ENCODE measurements at places on chromosomes 16 and 17. TPM values are rescaled to one million over a fixed set of nuclear protein-coding genes. Genes with fewer than 3 reads are reported as not detected.

DNA sequence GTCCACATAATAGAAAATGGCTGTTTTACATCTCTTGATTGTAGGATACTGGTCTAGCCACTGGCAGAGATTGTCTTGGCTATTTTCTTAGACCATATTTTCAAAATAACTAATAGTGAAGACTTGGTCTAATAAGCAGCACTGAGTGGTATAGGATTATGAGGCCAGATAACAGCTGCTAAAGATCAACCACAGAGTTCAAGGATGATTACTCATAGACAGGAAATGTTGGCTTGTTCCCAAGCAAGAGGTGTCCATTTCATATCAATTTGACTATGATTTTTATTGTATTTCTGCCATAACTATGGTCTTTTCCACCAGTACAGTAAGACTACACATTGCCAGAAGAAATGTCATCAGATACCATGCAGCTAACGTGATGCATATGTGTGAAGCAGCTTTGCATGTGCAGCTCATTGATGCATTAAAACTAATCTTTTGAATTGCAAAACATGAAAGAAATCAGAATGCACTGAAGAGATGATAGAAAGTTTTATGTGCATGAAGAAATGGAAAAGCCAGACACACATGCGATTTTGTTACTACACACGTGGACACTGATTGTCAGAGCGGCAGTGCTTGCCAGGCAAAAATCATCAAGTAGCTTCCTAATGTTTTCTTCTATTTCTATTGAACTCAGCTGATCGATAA lies 693.3 kb downstream of the CDH11 start:
- no peak overlapping the region for H3K27ac ChIP-seq
- H3K4me3 ChIP-seq, result no peak overlapping the region
- no peaks in the 10 kb centered on the region for H3K4me1 ChIP-seq
- DNase-seq, result no peak

The ELMO3 gene
- 0.80 TPM for total RNA-seq

DNA sequence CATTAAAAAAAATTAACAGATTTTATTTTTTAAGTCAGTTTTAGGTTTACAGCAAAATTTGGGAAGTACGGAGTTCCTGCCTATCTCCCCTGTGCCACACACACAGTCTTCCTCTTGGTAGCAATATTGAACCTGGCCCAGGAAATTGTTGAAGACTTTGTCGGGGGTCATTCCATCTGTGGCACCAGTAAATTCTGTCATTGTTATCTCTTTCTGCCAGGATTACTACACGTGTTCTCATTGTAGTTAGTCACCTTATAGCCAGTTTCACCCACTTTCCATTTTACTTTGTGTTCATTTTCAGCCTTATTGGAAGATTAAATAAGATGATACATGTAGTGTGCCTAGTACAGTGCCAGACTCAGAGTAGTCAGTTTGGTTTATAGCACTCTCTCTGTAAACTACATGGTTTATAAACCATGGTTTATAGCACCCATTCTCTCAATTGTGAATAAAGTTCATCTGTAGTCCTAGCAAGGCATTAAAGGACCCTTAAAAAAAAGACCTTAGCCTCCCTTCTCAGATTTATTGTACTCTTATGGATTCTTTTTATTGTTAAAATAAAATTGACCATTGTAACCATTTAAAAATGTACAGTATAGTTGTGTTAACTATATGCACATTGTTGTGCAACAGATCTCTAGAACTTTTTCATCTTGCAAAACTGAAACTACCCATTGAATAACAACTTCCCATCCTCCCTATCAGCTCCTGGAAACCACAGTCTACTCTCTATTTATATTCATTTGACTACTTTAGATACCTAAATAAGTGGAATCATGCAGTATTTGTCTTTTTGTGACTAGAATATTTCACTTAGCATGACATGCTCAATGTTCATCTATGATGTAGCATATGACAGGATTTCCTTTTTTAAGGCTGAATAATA lies 36.1 kb downstream of the NLK start:
- peaks cover 37% of the 10 kb centered on the region for H3K4me1 ChIP-seq
- DNase-seq, result no peak
- H3K36me3 ChIP-seq, result no peaks in the 10 kb centered on the region
- no peaks in the 10 kb centered on the region for H3K27me3 ChIP-seq

GRCh38 chr16:88063211-88063773 lies 112.1 kb downstream of the BANP start:
- H3K4me3 ChIP-seq, result no peak overlapping the region
- peak overlapping the region; percentile 73 for H3K27ac ChIP-seq
- peak; percentile 44 for DNase-seq
- H3K4me1 ChIP-seq, result peaks cover 22% of the 10 kb centered on the region

GRCh38 chr17:12979826-12980500 lies 37.9 kb downstream of the ELAC2 start:
- H3K36me3 ChIP-seq, result no peaks in the 10 kb centered on the region
- no peak overlapping the region for H3K4me3 ChIP-seq
- peaks cover 6% of the 10 kb centered on the region for H3K4me1 ChIP-seq
- peaks cover 3% of the 10 kb centered on the region for H3K27me3 ChIP-seq
- H3K27ac ChIP-seq, result no peak overlapping the region

DNA sequence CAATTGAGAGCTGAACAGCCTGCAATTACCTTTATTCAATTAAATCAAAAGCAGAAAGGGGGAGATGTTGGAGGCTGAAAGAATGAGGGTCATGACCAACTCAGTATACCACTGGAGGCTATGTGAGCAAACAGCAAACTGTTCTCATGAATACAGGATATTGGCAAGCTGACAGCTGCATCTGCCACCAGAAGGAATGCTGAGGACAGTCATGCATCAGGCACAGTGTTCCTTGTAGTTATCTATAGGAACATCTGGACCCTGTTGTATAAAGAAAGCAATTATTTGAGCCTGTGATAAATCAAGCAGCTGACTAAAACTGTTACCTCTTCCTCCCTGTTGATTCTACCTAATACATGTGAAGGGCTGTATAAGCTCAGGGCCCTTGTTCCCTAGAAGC lies 2064.6 kb downstream of the TP53TG3F start:
- no peak for DNase-seq
- H3K27me3 ChIP-seq, result peaks cover 8% of the 10 kb centered on the region
- H3K4me3 ChIP-seq, result no peak overlapping the region
- no peaks in the 10 kb centered on the region for H3K36me3 ChIP-seq

GRCh38 chr17:45896803-45897693 lies 2.7 kb downstream of the MAPT start:
- H3K36me3 ChIP-seq, result no peaks in the 10 kb centered on the region
- peaks cover 49% of the 10 kb centered on the region for H3K27me3 ChIP-seq
- no peak overlapping the region for H3K27ac ChIP-seq
- no peak for DNase-seq

The SDK2 gene
- 2.2 TPM for total RNA-seq

- no peaks in the 10 kb centered on the region for H3K36me3 ChIP-seq
- no peak overlapping the region for H3K4me3 ChIP-seq
- H3K27ac ChIP-seq, result peak overlapping the region; percentile 82
- peaks cover 48% of the 10 kb centered on the region for H3K27me3 ChIP-seq
These were observed 56.1 kb downstream of the PLXDC1 start for GRCh38 chr17:39095309-39095686.

DNA sequence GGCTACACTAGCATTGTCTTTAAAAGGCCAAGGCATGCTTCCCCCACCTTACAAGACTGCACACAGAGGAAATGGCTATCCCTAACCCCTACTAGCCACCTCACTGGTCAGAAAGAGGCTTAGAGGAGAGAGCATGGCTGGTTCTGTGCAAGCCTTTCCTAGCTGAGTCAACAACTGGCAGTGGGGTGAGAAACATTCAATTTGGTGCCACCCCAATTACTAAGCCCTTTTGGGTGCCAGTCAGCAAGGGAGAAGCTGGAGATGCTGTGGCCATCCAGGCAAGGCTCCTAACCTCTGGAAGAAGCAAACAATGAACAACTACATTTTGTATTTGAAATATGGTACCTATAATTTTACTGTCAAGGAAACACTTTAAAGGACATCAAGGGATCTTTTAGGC lies 4.7 kb upstream of the KAT7 start:
- H3K27me3 ChIP-seq, result no peaks in the 10 kb centered on the region
- peaks cover 53% of the 10 kb centered on the region for H3K4me1 ChIP-seq
- no peak for DNase-seq

- no peaks in the 10 kb centered on the region for H3K4me1 ChIP-seq
- H3K36me3 ChIP-seq, result no peaks in the 10 kb centered on the region
- H3K27me3 ChIP-seq, result peaks cover 21% of the 10 kb centered on the region
These were observed 23.8 kb downstream of the SNX11 start for GRCh38 chr17:48131216-48131824.

DNA sequence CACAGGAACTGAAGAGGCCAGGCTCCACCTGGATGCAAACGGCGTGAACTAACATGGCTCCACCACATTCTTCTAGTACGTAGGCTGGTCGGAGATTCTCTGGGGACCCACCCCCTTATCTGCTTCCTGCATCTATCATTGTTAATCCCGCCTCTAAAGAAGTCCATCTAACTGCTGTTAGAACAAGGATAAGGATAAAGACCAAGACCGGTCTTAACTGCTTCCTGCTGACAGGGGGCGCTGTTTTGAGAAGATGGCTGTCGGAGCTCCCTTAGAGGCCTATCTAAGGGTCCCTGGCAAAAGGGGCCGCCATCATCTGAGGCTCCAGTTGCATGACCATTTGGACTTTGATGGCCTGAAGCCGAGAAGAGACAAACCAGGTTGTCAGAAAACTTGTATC lies 25.8 kb upstream of the TNFSF12 start:
- no peak for DNase-seq
- no peak overlapping the region for H3K27ac ChIP-seq
- no peaks in the 10 kb centered on the region for H3K4me1 ChIP-seq
- no peaks in the 10 kb centered on the region for H3K36me3 ChIP-seq

The NPTX1 gene
- not detected for total RNA-seq

GRCh38 chr17:42895185-42895555 lies 5.4 kb upstream of the G6PC1 start:
- DNase-seq, result peak; percentile 32
- peaks cover 55% of the 10 kb centered on the region for H3K4me1 ChIP-seq
- no peaks in the 10 kb centered on the region for H3K27me3 ChIP-seq
- H3K27ac ChIP-seq, result peak overlapping the region; percentile 3

The ABCC6 gene
- total RNA-seq, result 1.2 TPM

GRCh38 chr17:68344701-68345136 lies 53.4 kb downstream of the ARSG start:
- no peak overlapping the region for H3K27ac ChIP-seq
- no peaks in the 10 kb centered on the region for H3K4me1 ChIP-seq
- no peak for DNase-seq
- H3K27me3 ChIP-seq, result no peaks in the 10 kb centered on the region
- no peak overlapping the region for H3K4me3 ChIP-seq
- no peaks in the 10 kb centered on the region for H3K36me3 ChIP-seq

The ABI3 gene
- total RNA-seq, result 4.9 TPM

- no peak overlapping the region for H3K4me3 ChIP-seq
- no peak for DNase-seq
- peaks cover 50% of the 10 kb centered on the region for H3K27me3 ChIP-seq
- H3K36me3 ChIP-seq, result no peaks in the 10 kb centered on the region
These were observed 38.8 kb downstream of the SNX20 start for GRCh38 chr16:50642349-50642748.

The UTS2R gene
- total RNA-seq, result 1.4 TPM

The MT1A gene
- 1.2 TPM for total RNA-seq

DNA sequence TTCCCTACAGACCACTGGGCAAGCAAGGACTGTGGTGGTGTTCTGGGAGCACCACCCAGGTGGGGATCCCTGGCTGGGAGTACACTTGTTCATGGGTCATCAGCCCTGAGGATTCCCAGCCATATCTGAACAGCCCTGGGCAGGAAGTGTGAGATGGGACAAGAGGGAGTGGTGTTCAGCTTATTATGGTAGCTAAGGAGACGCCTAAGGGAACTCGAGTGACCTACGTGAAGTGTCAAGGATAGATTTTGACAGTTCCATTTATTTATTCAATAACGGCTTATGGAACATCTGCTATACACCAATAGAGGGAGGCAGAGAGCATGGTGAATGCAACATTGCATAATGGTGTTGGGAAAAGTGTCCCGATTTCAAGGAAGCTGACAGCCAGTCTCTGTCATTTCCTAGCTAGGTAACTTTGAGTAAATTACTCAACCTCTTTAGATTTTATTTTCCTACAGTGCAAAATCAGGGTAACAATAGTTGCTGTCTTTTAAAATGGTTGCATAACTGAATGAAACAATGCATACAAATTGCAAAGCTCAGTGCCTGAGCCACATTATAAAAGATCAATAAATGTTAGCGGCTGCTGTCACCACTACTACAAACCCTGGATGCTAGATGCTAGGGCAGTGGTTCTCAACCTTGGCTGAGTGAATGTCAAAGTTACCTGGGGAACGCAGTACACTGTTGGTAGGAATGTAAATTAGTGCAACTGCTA lies 534.1 kb downstream of the GRIN2A start:
- H3K36me3 ChIP-seq, result no peaks in the 10 kb centered on the region
- H3K4me1 ChIP-seq, result peaks cover 4% of the 10 kb centered on the region
- no peak overlapping the region for H3K4me3 ChIP-seq

DNA sequence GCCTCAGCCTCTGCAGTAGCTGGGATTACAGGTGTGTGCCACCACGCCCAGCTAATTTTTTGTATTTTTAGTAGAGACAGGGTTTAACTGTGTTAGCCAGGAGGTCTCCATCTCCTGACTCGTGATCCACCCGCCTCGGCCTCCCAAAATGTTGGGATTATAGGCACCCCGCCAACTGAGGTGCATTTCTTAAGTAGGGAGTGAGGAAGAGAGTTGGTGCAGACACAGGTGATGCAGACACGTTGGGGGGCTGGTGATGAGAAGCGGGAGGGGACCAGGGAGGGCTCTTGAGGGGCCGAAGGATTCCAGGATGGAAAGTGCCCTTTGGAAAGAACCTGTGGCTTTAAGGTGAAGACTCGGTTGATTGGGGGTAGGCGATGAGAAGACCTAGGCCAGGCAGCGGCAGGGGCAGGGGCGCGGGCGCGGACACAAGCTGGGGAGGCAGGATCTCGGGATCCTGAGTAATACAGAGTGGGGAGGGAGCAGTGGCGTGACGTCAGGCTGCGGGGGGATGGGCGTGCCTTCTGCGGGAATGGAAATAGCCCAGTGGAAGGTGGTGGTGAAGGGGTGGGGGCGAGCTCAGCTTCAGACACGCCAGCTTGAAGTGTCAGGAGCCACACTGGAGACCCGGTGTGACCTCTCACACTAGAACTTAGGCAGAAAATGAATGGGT lies 2.5 kb upstream of the ATP6V0C start:
- peak; percentile 68 for DNase-seq
- no peaks in the 10 kb centered on the region for H3K36me3 ChIP-seq
- H3K4me1 ChIP-seq, result peaks cover 40% of the 10 kb centered on the region
- H3K4me3 ChIP-seq, result no peak overlapping the region
- H3K27me3 ChIP-seq, result no peaks in the 10 kb centered on the region
- H3K27ac ChIP-seq, result no peak overlapping the region

The TBC1D3G gene
- not detected for total RNA-seq

The SLC5A11 gene
- total RNA-seq, result 0.14 TPM

DNA sequence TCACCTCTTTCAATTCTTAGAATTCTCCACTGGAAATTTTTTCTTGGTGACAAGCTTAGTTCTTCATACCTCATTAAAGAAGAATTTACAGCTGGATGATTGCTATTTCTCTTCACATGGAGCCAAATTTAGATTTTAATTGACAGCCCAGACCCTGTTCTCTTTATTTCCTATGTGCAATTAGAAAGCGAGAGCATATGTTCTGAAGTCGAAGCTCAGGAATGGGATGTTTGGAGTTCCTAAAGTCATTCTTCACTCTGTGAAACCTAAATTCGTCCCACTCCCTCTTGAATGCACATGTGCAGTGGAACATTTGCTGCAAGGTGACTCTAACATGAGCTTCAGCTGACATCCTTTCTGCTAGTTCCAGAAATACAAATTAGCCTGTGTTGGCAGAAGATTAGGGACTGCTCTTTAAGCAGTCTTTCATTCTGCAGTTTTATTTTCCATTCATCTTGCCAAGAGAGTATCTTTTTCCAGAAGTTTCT lies 129.3 kb upstream of the KCNJ16 start:
- no peak overlapping the region for H3K4me3 ChIP-seq
- peaks cover 15% of the 10 kb centered on the region for H3K4me1 ChIP-seq
- no peak for DNase-seq
- H3K27ac ChIP-seq, result peak overlapping the region; percentile 31
- no peaks in the 10 kb centered on the region for H3K27me3 ChIP-seq

All from left ventricle myocardium inferior (tissue), 1 donor.